CD4-positive, CD25-positive, alpha-beta regulatory T cell (primary cell): ENCODE measurements at places on chromosomes 5 and 9.

- no peak for DNase-seq
These were observed 195.4 kb downstream of the MPDZ start for GRCh38 chr9:13083963-13084528.

DNA sequence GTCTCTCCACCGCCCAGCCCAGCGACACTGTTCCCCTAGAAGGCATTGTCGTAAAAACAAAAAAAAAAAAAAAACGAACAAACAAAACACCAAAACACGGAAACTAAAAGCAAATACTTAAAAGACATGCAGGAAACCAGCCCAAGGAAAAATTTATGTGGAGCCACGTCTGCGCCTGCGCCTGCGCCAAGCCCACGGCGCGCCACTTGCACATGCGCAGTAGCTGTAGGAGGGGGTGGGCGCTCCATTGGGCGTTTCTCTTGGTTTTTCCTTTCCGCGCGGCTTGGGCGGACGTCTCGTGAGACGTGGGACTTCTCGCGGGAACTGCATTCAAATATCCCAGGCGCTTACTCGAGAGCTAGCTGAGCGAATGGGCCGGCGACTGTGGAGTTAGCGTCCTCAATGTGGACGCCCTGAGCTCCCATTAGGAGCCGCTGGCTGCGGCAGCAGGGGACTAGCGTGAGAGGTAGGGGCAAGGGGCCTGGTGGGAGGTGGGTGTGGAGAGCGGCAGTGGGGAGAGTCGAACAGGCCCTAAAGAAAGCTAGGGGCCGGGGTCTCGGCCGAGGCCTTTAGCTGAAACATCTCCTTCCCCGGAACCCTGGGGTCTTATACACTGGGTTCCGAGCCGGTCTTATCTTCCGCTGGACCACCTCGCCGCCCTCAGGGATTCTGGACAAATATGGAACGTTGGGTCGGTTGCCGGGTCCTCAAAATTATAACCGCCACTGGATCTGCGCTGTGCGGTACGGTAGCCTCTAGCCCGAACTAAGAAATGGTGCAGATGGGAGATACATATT is at the start of gene SPDL1:
Gene SPDL1, plus strand, starts transcription at position 350 of the 797 bp plus-strand sequence. CDS start 4,644 bp downstream, outside the sequence.
- DNase-seq: peak; percentile 95

DNA sequence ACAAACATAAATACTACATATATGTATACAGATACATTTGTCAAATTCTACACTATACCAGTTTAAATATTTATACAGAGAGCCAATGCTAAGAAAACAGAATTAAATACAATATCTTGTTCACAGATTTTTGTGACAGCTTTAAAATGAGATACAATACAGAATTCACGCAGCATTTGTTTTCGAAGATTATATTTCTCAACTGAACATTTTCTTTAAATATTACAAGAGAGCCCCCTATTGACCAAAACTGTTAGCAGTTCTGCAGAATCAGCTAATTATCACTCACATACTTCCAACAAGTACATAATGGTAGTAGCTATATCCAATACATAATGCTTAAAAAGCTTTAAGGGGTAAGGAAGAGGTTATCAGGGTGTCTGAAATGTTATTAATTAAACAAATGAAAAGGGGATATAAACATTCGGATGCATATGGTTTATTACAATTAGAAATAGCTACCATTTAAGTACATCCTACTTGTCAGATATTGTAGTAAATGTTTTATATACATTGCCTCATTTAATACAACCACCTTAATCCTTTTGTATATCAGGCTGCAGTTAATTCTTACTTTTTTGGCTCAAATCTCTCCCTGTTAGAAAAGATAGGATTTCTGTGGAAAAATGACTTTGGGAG is 31.7 kb downstream of the ZDHHC21 start:
- no peak for DNase-seq

- DNase-seq: no peak
These were observed 21.0 kb upstream of the RNF180 start for GRCh38 chr5:64144425-64145215.

- DNase-seq: no peak
These were observed 98.0 kb downstream of the SLIT3 start for GRCh38 chr5:169202969-169203368.

DNA sequence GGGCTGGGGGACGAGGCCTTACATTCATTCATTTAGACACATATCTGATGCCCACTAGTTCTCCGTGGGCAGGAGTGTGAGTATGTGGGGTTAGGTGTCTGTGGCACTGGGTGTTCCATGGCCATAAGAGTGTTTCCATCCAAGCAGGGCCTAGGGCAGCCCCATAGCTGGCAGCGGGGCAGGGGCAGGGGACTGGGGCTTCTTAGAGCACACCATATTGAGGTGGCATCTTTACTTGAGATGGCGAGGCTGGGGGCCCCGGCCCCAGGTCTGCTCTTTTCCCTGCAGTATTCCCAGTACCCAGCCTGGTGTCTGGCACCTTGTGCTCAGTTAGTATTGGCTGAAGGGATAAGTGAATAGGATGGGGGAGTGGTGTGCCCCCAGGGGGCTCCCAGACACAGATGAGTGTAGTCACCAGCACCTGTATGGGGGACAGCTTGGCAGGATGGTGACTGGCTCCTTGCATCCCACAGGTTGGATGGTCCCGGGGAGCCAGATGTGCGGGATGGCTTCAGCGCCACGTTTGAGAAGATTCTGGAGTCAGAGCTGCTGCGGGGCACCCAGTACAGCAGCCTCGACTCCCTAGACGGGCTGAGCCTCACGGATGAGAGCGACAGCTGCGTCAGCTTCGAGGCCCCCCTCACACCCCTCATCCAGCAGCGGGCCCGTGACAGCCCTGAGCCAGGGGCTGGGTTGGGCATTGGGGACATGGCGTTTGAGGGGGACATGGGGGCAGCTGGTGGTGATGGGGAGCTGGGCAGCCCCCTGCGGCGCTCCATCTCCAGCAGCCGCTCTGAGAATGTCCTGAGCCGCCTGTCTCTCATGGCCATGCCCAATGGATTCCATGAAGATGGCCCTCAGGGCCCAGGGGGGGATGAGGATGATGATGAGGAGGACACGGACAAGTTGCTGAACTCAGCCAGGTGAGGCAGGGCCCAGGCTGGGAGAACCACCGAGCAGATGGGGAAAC is 17.5 kb downstream of the PSD2 start:
- no peak for DNase-seq

- no peak for DNase-seq
These were observed 7.9 kb upstream of the OXCT1 start for GRCh38 chr5:41878173-41878572.

DNA sequence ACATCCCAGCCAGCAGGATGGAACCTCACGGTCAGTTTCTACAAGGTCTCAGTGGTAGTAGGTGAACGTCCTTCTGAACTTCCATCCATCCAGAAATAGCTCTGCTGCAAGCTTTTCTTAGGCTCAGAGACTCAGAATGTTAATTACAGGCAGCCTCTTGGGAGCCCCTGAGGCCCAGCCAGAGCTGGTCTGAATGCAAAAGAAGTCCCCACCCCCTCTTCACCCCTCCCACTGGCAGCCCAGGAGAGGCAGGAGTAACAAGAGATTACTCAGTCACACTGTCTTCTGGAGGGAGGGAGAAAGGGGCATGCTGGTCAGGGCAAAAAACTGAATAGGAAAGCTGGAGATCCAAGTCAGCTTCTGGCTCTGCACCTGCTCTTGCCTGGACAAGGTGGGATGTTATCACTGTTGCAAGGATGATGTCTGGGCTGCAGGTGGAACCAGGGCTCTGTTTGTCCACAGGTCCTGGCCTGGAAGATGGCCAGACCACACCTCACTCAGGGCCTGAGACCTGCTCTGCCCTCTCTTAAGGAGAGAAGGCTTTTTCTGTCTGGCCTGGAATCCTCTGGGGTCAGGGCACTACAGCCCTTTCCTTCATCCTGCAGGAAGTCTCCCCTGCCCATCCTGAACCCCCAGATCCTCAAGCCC is 9.1 kb downstream of the ENHO start:
- DNase-seq: no peak

DNA sequence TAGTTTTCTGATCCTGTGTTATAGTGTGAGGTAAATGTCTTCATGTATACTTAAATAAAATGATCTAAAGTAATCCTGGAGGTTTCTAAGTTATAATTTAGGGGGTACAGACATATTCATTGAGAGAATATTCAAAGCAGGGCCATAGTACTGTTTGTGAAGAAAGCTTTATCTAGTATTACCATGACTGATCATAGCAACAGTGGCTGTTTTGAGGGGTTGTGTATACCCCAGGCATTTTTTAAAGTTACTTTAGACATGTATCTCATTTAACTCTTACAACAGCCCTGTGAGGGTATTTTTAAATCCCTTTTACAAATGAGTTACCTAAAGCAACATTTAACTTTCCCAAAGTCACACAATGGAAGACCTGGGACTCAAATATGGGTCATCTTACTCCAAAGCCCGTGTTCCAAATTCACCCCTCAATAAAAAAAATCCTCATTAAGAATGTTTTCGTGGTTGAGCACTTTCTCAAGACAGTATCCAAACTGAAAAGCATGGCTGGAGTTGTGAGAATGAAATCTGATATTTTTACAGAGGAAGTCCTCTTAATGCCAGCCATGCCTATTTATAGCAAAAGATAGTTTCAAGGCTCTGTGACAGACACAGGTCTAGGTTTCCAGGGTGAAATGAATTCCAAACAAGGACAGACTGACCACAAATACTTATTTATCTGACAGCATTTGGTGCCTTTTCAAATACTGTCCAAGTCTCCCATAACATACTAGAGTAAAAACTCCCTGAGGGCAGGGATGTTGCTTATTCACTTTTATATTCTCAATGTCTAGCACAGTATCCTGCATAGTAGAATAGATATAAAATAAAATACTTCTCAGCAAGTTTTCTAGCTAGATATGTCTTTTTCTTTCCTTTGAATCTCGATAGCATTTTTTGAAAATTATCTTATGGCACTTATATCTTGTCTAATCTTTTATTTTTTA is 10.4 kb downstream of the STOM start:
- DNase-seq: no peak
